ENCODE measurements at places on chromosomes 3 and 15.
A peak's percentile ranks its signal among the peaks of the same experiment; 100 is the strongest.

GRCh38 chr15:73724212-73724611 is 28.9 kb downstream of the INSYN1 start:
- DNase-seq: no peak

- DNase-seq: no peak
Measured at GRCh38 chr3:197364410-197365071, 66.1 kb upstream of the DLG1 start.

DNA sequence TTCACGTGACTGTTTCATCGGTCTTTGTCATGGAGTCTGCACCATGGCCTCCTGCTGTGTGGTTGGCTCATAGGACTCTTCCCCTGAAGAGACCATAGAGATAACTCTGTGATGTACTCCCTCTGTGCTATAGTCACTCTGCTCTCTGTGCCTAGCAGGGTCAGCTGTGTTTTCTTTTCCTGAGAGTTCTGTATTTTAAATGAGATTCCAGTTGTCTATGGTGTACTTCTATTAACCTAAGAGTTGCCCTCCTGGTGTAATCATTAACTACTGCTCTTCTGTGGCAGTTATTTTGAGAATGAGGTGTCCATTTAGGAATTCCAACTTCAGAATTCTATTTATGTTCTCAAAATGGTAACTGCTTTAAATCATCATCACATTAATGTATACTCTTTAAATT is 114.5 kb upstream of the ARPP21 start:
- DNase-seq: no peak

DNA sequence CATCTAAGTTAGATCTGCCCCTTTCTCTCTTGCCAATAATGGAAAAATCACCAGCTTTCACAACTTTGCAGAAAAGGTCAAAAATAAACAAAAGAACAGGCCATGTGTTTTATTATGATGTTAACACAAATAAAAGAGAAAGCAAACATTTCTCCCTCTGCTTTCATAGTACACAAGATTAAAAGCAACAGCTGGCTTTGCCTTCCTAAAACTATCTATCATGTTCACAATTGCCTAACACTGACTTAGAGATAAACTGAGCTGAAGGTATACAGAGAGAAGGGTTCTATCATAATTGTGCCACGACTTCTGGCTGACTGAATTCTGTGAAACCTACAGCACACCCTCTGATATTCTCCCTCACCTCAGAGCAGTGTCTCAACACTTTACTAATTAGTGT is 29.4 kb downstream of the AADAC start:
- no peak for DNase-seq

GRCh38 chr3:38616658-38617057 is 32.8 kb downstream of the SCN5A start:
- peak; percentile 14 for DNase-seq

GRCh38 chr3:126267169-126267975 is 87.0 kb upstream of the ALDH1L1 start:
- no peak for DNase-seq

DNA sequence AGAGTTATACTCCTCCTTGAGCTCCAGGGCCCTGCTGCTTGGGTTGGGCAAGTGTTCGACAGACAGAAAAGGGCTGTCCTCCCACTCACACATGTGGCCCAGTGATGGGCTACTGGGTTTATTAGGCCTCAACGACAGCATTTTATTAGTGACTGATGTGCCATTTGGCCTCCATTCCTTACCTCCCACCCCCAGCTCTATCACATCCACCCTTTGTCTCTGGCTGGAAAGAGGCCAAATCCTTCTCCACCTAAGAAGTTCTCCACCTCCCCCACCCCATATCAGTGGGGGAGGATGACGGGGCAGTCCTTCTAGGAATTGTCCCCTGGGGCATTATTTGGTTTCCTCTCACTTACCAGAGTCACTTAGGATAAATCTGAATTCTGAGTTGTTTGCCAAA is 57.1 kb upstream of the WNT5A start:
- DNase-seq: no peak

DNA sequence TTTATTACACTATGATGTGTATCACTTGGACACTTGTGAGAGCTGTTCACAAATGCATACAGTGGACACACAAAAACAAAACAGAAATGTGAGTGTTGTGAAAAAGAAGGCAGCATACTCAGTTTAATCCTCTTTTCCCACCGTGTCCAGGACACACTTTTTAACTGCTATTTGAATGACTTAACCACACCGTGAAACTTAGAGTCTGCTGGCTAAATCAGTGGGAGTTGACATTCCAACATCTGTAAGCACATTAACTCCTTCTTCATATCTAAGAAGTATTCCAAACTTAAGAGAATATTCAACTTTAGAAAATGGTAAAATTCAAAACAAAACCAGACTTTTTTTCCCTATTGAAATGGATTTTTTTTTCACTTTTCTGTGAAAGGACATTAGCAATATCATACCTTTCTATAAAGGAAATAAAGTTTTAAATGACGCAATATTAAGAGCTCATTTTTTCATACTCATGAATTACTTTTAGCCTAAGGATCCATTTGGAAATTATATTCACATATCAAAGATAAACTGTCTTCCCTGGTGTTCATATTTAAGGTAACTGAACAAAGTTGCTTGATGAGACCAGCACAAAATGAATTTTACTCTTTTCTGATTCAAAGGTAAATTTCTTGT is 316.6 kb downstream of the RBMS3 start:
- DNase-seq: no peak

DNA sequence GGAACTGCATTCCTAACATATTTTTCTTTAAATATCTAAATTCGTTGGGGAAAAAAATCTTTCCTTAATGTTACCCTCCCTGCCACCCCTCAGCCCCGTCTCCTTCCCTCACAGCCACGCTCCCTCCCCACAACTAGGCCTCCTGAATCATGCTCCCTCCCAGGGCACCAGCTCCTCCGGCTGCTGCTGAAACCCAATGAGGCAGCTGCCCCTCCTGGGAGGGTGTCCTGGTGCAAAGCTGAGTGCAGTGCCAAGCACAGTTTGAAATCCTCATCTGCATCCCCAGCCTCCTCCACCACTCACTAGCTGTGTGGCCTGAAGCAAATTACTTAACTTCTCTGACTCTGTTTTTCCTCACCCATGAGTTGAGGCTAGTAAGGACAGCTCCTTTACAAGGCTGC is 2.7 kb upstream of the NR2E3 start:
- no peak for DNase-seq

DNA sequence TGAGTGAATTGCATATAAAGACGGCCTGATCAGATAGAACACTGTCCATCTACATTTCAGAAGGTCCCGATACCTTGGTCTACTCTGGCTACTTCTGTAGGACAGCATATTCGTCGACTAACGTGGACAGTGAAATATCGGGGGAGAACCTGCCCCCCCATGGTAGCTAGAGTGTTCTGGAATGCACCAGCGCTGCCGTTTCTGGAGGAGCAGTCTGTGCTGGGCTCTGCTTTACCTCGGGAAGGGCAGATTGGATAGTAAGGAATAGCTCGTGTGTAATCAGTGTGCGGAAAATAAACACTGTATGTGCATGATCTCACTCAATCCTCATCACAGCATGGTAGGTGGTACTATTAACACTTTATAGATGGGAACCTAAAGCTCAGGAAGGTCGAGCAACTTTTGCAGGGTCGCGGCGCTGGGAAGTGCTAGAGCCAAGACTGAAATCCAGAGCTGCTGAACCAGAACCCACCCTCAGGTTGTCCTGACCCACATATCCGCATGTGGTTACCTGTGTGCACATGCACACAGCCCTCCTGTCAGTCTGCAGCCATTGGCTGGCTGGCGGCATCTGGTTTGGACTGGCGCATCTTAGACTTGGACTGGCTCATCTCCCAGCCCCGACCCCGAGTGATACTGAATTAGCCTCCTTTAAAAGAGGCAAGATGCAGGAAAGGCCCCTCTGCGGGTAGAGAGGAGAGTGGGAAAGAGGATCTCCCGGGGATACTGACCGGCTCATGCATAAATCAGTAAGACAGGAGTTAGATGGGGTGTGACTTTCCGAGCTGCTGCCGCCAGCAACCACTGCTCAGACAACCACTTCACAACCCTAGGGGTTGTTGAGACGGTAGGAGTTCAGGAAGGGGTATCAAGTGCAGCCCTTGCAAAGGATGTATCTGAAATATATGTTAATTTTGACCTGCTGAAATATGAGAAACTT is 155.0 kb upstream of the BHLHE40 start:
- DNase-seq: no peak

DNA sequence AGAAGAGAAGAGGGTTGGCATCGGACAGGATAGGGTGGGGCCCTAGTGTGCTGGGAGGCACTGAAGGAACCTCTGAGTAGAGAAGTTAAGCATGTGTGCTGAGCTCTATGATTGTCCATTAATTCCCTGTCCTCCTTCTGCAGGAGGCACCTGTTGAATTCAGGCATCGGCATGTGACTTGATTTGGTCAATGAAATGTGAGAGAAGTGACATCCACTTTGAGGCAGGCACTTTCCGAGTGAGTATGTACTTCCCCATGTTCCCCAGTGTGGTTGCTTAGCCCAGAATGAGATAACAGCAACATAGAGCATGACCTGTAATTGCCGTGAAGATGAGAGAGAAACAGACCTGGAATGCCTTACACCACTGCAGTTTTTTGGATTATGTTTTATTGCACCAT is 224.8 kb downstream of the RPLP1 start:
- no peak for DNase-seq

- DNase-seq: no peak
Measured at GRCh38 chr3:122987736-122988319, 39.7 kb downstream of the SEMA5B start.

Measured in RWPE2 (cell line).